ENCODE measurements at places on chromosomes 2 and 18.

GRCh38 chr18:75205514-75206132 lies 3.3 kb downstream of the PTGR3 start:
- no peak for DNase-seq

GRCh38 chr2:224999754-225000153 lies 42.5 kb downstream of the DOCK10 start:
- DNase-seq: no peak

DNA sequence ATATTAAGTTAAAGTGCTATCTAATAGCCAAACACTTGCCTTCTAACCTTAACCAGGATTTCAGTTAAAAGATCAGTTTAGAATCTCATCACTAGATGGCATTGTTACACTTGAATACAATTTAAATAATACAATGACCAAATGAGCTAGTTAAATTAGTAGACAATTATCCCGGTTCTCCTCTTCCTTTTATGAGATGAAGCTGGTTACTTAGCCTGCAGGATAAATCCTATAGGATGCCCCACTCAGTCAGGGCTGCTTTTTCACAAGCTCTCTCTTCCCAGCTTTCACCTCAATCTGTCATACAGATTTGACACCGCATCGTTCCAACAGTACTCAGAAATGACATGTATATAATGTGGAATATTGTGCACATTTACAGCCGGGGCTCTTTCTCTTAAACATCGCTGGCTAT lies 678.8 kb downstream of the KCNJ3 start:
- DNase-seq: no peak

DNA sequence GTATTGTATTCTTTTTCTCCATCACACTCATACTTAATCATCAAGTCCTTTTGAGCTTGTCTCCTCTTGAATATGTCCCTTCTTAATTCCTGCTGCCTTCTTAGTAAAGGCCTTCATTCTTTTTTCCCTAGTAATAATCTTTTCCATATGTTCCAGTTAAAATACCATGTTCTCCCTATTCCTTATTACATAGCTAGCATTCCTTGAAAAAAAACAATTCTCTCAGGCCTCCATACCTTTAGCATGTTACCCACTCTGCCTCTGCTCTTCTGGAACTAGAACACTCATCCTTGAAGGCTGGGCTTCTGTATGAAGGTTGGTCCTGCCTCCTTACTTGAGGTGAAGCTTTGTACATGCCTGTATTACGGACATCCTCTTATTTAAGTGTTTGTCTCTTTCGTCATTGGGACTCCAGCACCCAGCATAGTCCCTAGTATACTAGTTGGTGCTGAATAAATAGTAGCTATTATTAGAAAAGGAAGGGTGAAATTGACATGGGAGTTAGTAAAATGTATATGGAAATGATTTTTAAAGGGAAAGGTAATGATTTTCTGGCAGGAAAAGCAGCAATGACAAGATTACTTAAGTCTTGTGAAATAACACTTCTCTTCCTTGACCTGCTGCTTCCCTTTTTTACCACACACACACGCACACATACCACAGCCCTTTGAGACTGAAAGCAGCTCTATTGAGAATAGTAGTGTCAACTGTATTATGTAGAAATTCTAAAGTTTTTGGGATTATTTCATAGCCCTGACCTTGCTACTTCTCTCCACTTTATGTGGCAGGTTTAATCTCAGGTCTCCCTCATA lies 45.6 kb downstream of the REL start:
- DNase-seq: no peak

DNA sequence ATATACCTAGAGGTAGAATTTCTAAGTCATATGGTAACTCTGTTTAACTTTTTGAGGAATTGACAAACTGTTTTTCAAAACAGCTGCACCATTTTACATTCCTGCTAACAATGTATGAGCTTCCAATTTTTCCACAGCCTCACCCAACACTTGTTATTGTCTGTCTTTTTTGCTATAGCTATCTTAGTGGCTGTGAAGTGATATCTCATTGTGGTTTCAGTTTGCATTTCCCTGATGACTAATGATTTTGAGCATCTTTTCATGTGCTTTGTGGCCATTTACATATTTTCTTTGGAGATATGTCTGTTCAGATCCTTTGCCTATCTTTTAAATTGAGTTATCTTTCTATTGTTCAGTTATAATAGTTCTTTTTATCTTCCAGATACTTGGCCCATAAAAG lies 273.8 kb downstream of the AGPS start:
- DNase-seq: no peak

Measured in cortex of kidney (tissue), 1 donor.